BJ (cell line): ENCODE measurements at places on chromosomes 7 and 10.
A peak's percentile ranks its signal among the peaks of the same experiment; 100 is the strongest.

DNA sequence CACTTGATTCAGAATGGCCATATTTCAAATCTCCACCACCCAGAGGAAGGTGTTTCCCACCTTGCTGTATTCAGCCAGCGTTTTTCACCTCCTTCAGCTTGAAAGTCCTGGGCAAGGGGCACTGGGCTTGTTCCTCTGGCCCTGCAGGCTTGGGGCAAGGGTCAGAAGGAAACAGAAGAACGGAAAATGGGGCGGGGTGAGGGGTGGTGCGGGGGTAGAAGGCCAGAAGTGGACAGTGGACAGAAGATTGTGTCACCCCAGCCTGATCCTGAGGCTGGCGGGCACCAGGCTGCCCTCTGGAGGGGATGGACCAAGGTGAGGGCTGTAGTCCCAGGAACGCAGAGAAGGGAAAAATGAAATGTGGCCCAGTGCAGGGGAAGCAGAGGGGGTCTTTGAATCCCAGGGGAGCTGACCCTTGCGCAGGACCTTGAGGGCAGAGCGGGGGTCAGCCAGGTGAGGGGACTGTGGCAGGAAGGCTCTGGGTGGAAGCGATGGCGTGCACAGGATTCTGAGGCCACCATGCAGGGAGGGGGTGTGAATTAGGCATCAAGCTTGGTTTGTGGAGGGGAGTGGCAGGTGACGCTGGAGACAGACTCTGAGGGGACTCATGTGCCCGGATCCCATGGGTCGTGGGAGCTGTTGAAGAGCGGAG lies 23.0 kb downstream of the TMEM120A start:
- DNase-seq, result no peak

- DNase-seq, result no peak
Observed at GRCh38 chr7:112791465-112792168, 1.4 kb upstream of the TMEM168 start.

DNA sequence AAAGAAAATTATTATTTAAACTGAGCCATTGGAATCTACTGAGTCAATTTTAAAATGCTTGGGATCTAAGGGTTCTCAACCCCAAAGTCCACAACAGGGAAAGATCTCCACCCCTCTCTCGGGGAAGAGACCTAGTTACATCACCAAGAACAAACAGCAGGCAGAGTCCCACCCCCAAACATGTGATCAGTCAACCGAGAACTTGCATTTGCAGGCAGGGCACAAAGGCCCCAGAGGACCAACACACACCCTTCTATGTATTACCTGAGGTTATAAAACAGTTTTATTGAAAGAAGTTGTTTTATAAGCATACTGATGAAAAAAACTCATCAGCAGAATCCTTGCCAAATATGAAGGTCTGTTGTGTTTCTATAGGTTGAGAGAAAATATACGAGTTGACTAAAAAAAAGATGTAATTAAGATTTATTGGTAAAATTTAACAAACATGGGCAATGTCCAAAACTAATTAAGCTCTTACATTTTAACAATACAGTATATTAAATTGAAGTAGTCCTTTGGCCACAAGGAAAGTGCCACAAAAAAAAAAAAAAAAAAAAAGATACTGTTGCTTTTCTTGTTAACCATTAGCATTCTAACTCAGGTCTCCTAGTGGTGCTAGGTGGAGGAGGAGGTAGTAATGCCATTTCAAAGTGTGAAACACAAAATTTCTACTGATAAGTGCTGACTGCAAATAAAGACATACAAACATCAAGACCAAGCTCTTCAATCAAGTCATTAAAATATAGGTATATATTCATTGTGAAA lies 975 bp upstream of the USP54 start:
- peak; percentile 34 for DNase-seq

DNA sequence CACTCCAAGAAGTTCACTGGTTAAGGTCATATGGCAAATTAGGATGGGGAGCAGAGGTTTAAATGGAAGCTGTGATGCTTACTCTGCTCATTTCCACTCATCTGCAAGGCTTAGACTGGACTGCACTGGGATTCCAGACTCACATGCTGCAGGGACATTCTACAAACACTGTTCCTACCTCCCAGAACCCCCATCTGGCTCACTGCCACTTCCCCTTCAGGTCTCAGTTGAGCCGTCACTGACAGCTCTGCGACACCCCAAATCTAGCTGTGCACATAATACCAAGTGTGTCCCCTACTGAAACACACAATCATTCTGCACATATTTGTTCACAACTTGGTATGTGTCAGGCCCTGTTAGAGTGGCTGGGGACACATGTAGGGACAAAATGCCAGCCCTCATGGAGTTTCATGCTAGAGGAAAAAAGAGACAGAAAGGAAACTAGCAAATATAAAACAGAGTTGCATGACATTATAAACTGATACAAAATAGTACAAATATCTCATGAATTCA lies 5.4 kb downstream of the PRKCQ start:
- DNase-seq, result no peak

- DNase-seq, result no peak
Observed at GRCh38 chr7:33970536-33970935, 65.2 kb downstream of the BMPER start.

GRCh38 chr10:129900825-129901224 lies 63.2 kb downstream of the EBF3 start:
- no peak for DNase-seq

GRCh38 chr10:79277579-79278269 lies 69.5 kb upstream of the PPIF start:
- DNase-seq, result no peak

GRCh38 chr10:12207114-12207513 lies 11.1 kb downstream of the CDC123 start:
- no peak for DNase-seq

GRCh38 chr7:29277436-29278215 lies 83.1 kb downstream of the CHN2 start:
- no peak for DNase-seq

GRCh38 chr10:130430291-130430690 lies 294.1 kb downstream of the GLRX3 start:
- DNase-seq, result no peak

GRCh38 chr7:155702616-155703015 lies 58.2 kb downstream of the RBM33 start:
- no peak for DNase-seq

- DNase-seq, result no peak
Observed at GRCh38 chr7:142030848-142031247, 35.2 kb downstream of the MGAM start.

GRCh38 chr7:155205368-155206317 lies 92.0 kb upstream of the INSIG1 start:
- DNase-seq, result peak; percentile 98

DNA sequence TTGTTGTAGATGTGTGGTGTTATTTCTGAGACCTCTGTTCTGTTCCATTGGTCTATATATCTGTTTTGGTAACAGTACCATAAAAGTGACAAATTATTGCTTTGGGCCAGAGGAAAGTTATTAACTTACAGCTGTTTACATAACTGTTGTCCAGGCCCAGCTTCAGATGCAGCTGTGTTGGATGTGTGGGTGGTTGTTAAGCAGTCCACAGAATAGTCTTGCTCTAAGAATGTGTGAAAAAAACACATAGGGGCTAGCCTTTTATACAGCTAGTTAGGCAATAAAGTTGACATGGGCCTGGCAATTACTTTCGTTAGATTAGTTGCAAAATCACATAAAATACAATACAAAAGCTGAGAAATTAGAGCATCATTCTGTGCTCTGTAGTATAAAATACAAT lies 31.9 kb downstream of the DLD start:
- no peak for DNase-seq

GRCh38 chr10:6721480-6721879 lies 141.4 kb upstream of the PRKCQ start:
- DNase-seq, result peak; percentile 93

- no peak for DNase-seq
Observed at GRCh38 chr7:1608318-1608717, 38.5 kb upstream of the PSMG3 start.

DNA sequence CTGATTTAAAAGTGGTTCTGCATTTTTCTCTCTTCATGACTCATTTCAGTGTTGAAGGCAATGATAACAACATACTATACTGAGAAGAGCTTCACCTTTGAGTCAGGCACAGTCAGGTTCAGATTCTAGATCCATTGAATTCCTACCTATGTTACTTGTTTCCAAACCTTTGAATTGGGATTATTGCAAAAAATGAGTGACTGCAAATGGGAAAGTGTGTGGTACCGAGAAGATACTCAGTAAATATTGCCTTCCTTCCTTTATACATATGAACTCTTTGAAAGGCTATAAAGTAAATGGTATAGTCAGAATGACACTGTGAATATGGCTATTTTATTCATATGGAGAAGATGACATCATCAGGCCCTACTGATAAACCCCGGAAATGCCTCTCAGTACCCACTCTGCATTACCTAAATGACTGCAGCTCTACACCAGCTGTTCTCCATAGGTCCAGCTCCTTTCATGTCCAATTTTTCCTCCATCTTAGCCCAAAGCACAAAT lies 66.7 kb upstream of the FGL2 start:
- DNase-seq, result no peak

- DNase-seq, result no peak
Observed at GRCh38 chr7:94417901-94418300, 23.2 kb downstream of the COL1A2 start.

- no peak for DNase-seq
Observed at GRCh38 chr10:103583871-103584215, 90.3 kb downstream of the NEURL1 start.
